ENCODE measurements at places on chromosomes 2 and 18.

DNA sequence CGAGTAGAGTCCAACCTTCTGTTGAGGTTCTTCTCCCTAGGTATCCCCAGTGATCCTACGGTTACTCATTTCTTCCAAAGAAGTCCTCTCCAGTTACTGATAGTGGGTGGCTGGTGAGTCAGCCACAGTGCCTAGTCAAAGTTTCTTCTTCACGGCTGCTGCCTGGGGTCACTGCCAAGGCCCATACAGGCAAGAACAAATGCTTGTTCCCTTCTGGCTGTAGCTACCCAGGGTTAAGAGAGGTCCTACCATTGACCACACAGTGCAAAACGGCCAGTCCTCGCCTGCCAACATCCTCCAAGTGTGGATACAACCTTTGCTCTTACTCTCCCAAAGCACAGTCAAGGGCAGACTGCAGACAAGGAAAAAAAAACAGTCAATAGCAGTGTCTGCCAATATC is 2.9 kb upstream of the PTPN4 start:
- DNase-seq: peak; percentile 41

- no peak for DNase-seq
Measured at GRCh38 chr2:70707706-70708105, 60.3 kb downstream of the ADD2 start.

- DNase-seq: no peak
Measured at GRCh38 chr2:9279426-9279825, 72.8 kb downstream of the ASAP2 start.

DNA sequence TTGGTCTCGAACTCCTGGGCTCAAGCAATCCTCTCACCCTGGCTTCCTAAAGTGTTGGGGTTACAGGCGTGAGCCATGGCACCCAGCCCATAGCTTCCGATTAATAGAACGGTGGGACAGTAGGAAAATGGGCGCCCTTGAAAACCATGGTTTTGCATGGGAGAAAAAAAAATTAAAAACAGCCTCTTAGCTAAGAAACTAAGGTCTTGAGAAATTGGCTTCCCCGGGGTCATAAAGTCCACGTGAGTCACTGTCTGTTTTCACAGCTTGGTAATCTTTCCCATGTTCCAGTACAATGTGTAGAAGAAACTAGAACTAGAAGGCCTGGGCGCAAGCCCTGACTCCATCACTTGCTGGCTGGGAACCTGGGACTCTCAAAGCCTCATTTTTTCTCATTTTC is 20.7 kb downstream of the B3GNT2 start:
- DNase-seq: no peak

DNA sequence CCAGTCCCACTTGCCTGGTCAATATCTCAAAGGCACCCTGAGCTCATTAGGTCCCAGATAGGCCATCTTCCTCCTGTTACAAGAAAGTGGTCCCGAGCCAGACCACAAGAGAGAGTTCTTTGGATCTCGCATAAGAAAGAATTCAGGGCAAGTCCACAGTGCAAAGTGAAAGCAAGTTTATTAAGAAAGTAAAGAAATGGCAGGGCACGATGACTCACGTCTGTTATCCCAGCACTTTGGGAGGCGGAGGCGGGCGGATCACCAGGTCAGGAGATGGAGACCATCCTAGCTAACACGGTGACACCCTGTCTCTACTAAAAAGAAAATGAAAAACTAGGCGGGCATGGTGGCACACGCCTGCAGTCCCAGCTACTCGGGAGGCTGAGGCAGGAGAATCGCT is 10.8 kb upstream of the SMAD7 start:
- no peak for DNase-seq

DNA sequence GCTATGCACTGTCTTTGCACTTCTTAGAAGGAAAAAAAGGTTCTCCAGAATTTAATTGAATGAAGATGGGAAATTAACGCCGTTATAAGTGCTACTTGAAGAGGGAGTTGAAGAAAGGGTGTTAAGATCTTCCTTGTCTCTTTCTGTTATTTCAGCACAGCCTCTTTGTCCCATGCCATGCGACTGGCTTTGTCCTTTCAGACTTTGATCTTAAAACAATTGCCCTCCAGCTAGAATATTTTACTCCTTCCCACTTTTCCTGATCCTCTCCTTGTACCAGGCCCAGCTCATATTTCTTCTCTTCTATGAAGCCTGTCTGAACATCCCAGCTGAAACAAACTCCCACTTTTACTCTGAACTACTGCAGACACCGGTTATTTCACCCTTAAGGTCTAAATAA is 51.4 kb downstream of the RAB27B start:
- DNase-seq: no peak

GRCh38 chr2:173903601-173904394 is 61.4 kb downstream of the SP3 start:
- DNase-seq: no peak

GRCh38 chr18:55780586-55781071 is 192.6 kb upstream of the TCF4 start:
- no peak for DNase-seq

DNA sequence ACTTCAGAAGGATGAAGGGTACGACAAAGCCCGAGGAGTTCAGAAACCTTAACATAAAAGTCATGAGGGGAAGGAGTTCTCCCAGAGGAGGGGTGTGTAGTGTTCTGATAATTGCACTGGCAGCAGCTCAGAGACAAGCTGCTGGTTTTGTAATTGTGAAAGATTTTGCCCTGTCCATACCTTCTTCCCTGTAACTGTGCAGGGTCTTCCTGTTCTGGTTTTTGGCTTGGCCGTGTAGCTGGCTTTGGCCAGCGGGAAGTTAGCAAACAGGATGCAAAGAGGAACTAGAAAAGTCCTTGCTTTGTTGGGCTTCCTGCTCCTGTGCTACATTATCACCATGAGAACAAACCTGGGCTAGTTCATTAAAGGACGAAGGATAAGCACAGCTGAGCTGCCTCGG is 160.8 kb downstream of the LPIN1 start:
- DNase-seq: no peak

Data from stimulated activated CD4-positive, alpha-beta T cell treated with anti-CD3 and anti-CD28 coated beads, Interleukin-4, amount 100 ng/mL, for 1 hour (primary cell).